Lung (tissue), 17 donors: ENCODE measurements at places on chromosomes 13 and 19.

DNA sequence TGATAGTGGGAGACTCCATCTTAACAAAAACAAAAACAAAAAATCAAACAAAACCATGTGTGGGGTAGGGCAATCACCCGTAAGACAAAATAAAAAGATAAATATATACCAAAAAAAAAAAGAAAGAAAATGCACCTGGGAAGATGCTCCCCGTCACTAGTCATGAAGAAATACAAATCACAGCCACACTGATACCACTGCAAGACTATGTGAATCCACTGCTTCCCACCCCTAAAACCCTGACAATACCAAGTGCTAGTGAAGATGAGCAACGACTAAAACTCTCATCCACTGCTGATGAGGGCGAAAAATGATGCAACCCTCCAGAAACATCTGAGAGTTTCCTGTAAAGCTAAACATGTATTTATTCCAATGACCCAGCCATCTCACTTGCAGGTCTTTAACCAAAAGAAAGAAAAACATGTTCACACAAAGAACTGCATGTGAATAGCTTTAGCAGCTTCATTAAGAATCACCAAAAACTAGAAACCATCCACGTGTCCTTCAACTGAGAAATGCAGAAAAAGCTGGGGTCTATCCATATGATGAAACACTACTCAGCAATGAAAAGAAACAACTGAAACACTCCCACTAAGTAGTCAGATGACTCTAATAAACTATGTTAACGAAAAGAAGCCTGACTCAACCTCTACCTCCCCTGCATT is 31.7 kb downstream of the BRD4 start:
- no peak for DNase-seq

DNA sequence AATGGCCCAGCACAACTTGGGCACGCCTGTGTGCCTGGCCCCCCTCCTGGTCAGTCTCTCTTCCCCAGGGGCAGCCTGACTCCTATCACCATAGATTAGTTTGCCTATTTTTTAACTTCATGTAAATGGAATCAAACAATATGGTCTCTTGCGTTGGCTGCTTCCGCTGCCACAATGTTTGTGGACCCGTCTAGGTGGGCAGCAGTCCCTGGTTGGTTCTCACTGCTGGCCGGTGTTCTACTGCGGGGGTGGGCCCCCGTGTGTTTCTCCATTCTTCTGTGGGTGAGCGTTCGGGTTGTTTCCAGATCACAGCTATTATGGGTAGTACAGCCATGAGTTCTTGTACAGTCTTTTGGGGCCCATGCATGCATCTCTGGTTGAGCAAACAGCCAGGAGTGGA is 47.3 kb downstream of the CEBPG start:
- no peak for DNase-seq

DNA sequence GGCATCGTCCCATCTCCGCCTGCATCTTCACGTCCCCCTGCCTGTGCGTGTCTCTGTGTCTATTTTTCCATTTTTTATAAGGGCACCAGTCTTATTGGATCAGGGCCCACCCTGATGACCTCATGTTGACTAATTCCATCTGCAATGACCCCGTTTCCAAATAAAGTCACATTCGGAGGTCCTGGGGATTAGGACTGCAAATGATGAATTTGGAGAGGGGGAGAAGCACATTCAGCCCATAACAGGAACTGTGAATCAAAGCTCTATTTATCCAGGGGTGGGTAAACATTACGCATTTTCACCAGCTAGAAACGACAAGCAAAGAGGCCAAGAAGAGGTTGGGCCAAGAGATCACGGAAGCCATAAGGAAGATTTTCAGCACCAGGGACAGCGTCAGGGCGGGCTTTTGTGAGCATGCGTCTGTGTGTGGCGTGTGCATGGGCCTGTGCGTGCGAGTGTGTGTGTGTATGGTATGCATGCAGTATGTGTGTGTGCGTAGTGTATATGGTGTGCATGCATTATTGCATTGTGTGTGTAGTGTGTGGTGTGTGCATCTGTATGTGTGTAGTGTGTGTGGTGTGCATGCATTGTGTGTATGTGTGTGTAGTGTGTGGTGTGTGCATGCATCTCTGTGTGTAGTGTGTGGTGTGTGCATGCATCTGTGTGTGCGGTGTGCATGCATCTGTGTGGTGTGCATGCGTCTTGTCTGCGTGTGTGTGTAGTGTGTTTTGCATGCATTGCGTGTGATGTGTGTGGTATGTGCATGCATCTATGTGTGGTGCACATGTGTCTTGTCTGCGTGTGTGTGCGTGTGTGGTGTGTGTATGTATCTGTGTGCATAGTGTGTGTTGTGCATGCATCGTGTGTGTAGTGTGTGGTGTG is 19.6 kb downstream of the CELF5 start:
- peak; percentile 74 for DNase-seq

GRCh38 chr19:52936151-52936953 is 13.1 kb upstream of the ZNF888 start:
- peak; percentile 40 for DNase-seq

GRCh38 chr19:41601771-41602170 is 25.1 kb downstream of the CEACAM4 start:
- DNase-seq = no peak

DNA sequence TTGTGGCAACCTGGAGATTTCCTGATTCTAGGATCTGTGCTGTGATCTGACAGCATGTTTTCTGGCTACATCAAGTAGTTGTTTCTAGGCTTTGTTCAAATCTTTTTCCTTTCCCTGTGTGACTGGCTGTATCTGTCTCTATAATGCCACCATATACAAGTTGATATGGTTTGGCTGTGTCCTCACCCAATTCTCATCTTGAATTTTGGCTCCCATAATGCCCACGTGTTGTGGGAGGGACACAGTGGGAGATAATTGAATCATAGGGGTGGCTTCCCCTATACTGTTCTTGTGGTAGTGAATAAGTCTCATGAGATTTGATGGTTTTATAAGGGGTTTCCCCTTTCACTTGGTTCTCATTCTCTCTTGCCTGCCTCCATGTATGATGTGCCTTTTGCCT is 24.6 kb upstream of the CLDN10 start:
- no peak for DNase-seq

DNA sequence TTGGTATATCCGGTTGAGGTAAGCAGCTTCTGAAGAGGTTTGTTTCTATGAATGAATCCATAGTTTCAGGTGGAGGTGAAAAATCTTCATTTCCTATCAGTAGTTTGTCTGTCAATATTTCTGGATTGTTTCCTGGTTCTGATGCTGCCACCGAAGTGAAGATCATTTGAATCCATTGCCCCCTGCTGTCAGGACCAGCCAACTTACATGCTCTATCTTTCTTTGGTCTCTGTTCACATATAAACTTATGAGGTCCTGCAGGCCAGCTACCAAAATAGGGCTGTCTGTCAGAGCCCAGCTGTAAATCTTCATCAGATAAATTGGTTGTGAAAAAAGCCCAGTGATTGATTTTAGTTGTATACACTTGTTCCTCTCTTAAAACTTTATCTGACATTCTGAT is 15.2 kb upstream of the N4BP2L1 start:
- DNase-seq = peak; percentile 41

DNA sequence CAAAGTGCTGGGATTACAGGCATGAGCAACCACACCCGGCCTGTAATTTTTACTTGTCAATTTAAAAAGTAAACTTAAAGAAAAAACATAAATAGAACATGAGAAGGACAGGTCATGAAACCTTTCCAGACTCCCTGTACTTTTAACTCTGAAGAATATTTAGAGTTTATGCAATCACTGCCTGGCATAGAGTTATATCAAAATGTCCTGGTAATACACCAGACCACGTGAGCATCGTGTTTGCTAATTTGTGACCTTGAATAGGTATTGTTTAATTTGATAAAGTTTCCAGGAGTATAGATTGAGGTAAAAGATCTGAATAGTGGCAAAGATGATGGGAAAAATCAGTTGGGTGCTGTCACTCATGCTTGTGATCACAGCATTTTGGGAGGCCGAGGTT is 81.2 kb upstream of the RNF113B start:
- DNase-seq = no peak

DNA sequence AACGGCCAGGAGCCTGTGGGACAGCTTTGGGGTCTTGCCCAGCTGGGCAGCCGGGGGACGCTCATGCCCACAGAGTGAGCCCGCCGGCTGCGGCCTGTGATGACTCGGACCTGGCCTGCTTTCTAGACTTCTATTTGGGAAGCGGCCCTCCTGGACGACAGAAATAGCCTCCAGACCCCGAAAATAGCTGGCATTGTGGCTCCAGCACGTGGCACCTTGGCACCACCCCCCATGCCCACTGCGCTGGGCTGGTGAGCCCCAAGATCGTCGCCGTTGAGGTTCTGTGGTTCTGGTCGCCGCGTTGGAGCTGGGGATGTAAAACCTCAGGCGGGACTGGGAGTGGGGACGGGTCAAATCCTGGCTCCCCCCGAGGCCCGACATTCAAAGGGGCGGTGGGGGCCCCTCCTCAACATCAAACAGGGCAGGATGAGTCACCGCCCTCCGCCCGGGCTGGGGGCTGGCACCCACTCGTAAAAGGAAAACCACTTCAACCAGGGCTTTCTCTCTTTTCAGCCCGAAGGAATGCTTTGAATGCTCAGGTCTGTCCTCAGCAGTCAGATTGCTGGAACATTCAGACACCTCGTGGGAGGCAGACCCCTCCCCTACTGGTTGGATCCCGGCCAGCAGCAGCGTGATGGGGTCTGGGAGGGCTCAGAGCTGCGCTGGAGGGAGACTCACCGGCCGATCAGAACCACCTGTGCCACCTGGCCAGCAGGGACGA is 42.1 kb downstream of the GADD45B start:
- peak; percentile 63 for DNase-seq

- peak; percentile 42 for DNase-seq
Observed at GRCh38 chr19:40594255-40594654, 6.9 kb upstream of the LTBP4 start.

- peak; percentile 44 for DNase-seq
Observed at GRCh38 chr19:41588497-41589209, 12.7 kb downstream of the CEACAM21 start.

DNA sequence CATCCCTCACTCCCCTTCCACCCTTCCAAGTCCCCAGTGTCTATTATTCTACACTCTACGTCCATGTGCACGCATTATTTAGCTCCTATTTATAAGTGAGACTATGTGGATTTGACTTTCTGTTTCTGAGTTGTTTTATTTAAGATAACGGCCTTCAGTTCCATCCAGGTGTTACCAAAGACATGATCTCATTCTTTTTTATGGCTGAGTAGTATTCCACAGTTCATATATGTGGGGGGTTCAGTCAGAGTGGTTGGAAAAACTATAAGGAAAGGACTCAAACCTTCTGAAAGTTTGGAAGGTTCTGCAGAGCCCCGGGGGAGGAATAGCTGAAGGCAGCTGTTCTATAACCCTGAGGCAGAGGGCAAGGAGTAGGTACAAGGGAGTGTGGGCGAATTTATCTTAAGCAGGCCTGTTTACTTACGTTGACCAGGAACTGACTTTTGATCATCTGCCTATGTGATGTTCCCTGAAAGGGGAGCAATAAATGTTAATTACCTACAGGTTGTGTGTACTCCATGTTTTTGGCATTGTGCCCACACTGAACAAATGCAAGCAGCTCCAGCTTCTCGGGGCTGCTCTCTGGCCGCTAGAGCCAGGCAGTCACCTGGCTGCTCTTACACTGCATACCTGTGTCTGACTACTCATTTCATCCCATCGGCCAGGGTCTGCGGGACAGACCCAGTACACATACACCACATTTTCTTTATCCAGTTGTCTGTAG is 13.5 kb upstream of the ADGRE1 start:
- DNase-seq = no peak

DNA sequence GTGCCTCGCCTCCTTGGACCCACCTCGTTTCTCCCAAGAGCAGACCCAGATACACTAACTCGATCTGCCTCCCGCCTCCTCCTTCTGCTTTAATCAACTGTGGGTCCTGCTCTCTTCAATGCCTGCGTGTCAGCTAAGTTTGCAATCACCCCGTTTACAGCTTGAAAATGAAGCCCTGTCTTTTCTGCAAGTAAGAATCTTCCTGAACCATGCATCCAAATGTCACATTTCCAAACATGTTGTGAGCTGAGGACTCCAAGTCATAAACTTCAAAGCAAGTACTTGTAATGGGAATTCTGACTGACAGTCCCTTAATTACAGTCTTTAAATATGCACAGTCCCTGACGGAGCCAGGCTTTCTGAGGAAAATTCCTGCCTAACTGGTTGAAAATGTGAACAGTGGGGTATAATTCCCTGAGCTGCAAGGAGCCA is 154.9 kb upstream of the UQCRFS1 start:
- DNase-seq = no peak

- DNase-seq = peak; percentile 80
Observed at GRCh38 chr19:12723641-12724426, at the start of gene TNPO2. TSS of gene TNPO2 (minus strand) at chr19:12723932. CDS start at chr19:12720977, 2,955 bp downstream.

GRCh38 chr13:113390874-113391497 is 27.1 kb upstream of the GRTP1 start:
- DNase-seq = no peak

- no peak for DNase-seq
Observed at GRCh38 chr13:89227356-89227755, 1556.2 kb downstream of the SLITRK5 start.

DNA sequence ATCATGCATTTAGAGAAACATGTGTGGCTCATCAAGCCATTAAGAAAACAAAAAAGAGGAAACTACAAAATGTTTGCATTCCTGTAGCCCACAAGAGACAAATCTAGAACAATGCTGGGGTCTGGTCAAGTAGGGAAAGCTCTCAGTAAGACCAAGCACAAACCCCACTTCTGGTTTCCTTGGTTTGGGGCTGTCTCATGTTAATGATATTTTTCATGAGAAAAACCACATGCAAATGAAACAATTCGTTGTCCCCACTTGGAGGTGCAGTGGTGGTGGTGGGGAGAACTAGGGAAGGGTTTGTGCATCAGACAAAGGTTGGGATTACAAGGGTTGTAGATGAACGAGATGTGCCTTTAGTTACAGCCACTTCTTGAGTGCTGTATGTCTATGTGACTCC is 7.0 kb upstream of the RB1 start:
- DNase-seq = no peak

DNA sequence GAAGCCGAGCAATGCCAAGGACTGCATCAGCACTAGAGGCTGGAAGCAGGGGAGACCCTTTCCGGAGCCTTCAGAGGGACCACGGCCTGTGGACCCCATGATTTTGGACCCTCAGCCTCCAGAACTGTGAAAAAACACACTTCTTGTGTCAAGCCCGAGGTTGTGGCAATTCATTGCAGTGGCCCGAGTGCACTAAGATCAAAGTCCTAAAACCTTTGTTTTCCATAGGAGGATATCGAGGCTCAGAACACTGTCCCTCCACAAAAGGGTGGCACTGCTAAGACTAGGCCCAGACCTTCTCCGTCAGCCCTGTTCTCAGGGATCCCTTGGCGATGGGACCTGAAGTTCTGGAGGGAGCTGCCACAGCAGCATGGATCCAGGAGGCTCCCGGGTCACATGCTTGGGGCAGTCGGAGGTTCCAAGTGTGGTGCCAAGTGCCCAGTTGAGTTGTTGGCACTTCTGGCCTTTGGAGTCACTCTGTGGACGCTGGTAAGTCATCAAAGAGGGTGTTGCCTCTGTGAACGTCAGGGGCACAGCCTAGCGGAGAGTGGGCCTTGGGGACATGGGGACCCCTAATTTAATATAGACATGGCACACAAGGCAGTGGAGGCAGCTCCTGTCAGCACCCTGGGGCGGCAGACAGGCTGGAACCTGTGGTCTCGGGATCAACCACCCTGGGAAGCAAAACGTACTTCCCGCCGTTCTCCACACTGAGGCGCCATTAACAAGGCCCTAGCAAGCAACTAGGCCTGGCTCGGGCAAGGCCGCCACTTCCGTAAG is 199.2 kb downstream of the COL4A1 start:
- no peak for DNase-seq
